ENCODE measurements at places on chromosomes 7 and 10.

GRCh38 chr7:19121977-19122588 lies 4.6 kb upstream of the TWIST1 start:
- DNase-seq: peak; percentile 49

DNA sequence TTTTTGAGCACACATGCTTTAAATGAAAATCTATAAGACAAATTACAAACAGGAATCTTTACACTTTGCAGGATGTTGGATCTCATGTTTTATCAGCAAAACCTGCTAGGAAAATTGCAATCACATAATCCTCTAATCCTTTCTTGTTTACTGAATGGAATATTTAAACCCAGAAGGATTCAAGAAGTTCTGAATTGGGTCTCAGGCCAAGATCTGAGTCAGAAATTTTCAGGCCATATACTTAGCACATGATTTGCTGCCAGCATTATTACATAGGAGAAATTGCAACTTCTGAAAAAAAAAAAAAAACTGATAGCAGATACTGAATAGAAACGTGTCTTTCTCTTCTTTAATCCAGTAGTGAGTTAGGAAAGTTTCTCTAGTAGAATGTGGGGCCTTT lies 1005.3 kb upstream of the POT1 start:
- no peak for DNase-seq

DNA sequence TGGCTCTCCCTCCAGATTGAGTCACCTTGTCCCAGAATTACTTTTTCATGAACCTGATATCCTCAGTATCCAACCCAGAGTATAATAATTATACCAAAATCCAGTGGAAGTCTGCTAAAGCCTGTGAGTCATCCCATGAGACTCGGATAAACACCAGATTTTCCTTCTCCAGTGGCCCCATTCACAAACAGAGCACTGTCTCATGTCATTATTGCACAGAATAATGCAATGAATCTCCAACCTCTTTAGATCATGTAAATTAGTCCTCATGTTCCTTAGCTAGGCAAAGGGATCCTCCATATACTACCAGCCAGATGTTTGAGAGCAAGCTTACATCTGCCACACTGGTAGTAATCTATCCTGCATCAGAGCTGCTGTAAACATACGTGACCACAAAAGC lies 89.0 kb downstream of the AMPH start:
- no peak for DNase-seq

GRCh38 chr7:4269086-4269485 lies 413.0 kb upstream of the FOXK1 start:
- no peak for DNase-seq

GRCh38 chr10:121065330-121065729 lies 214.2 kb downstream of the WDR11 start:
- no peak for DNase-seq

GRCh38 chr10:60964257-60965235 lies 20.6 kb upstream of the RHOBTB1 start:
- DNase-seq: peak; percentile 82

DNA sequence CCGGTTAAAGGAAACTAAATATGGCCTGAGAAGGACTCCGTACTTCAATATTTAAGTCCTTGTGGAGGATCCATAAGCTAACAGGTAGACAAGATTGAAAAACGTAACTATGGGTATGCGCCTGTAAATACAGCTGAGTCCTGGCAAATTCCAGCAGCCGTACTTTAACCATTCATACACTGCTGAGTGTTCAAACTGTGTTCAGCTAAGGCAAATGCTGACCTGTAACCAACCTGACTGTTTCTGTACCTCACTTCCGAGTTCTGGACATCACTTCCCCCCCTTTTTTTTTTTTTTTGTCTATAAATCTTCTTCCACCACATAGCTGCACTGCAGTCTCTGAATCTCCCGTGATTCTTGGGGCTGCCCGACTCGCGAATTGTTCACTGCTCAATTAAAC lies 69.1 kb downstream of the SRPK2 start:
- no peak for DNase-seq
